T-cell (primary cell): ENCODE measurements at places on chromosomes 3 and 15.
A peak's percentile ranks its signal among the peaks of the same experiment; 100 is the strongest.

- DNase-seq = no peak
These were observed 19.0 kb downstream of the SLCO3A1 start for GRCh38 chr15:91872356-91873137.

DNA sequence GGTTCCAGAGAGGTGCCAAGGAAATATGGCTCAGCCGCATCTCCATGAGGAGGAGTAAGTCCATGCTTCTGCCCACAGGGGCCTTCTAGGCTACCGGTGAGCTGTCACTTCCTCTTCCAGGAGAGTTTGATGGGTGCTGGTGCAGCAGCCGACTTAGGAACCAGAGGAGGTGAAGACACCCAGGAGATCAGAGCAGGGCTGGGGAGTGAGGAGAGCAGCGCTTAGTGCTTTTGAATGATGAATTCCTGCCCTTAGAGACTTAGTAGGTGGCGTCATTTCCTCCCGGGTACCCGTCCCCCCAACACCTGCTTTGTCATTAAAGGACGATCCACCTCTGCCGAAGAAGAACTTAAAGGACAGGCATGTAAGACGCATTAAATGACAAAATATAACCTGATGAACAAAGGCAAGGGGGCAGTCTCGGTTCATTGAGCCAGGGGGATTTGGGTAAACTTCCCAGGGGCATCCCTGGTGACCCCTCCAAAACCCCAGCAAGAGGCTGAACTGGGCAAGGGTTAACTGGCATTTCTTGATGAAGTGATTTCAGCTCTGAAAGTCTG lies 67.6 kb downstream of the HES1 start:
- peak; percentile 8 for DNase-seq

GRCh38 chr3:186137051-186137685 lies 28.3 kb upstream of the ETV5 start:
- DNase-seq = no peak

DNA sequence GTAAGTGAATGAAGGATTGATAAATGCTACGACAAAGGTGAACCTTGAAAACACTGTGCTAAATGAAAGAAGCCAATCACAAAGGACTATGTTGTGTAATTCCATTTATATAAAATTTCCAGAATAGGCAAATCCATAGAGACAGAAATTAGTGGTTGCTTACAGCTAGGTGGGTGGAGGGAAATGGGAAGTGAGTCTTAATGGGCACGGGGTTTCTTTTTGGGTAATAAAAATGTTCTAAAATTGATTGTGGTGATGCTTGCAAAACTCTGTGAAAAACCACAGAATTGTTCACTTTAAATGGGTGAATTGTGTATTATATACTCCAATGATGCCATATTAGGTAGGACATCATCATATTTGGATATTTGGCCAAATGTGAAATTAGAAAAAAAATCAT lies 20.9 kb upstream of the TEX9 start:
- DNase-seq = no peak

DNA sequence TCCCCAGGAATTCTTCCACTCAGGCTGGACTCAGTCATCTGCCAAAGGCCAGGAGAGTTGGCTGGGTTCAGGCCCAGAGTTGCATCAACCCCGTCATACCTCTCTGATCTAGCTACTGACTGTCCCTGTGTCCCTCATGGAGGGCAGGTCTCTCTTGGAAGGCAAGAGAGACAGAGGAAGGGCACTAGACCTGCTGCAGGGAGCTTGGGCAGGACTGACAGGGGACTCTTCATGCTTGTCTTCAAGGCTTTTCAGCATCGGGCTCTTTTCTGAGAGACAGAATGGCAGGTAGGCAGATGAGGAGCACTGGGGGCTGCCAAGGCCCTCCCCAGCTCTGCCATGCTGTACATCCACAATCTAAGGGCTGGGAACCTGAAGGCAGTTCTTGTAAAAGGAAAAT lies 140.1 kb upstream of the MRPS22 start:
- no peak for DNase-seq
